Activated CD8-positive, alpha-beta memory T cell treated with anti-CD3 and anti-CD28 coated beads for 4 hours (primary cell): ENCODE measurements at places on chromosomes 16 and 17.

DNA sequence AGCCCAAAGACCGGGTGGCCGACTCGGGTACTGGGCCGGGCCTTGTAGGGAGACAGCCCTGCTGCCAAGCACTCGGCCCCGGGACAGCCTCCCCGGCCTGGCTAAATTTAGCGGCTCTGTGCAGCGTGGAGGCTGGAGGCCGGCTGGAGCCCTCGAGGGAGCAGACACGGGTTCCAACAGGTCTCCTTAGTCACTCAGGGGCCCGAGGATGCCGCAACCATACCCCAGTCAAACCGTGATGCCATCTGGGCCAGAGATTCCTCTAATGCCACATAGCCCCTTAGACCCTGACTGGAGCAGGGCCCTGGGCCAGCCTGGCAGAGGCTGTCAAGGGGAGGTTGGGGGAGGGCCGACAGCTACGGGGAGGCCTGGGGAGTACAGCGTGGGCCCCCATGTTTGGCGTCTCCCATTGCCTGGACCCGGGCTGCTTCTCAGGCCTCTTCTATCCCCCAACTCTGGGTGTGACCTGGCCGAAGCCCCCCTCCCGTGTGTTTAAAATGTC, 2.9 kb upstream of the P2RX1 start:
- DNase-seq = no peak

- DNase-seq = no peak
Measured at GRCh38 chr16:645852-646678, 3.1 kb upstream of the WDR90 start.

GRCh38 chr16:72149676-72150464, 22.1 kb downstream of the PMFBP1 start:
- DNase-seq = no peak

DNA sequence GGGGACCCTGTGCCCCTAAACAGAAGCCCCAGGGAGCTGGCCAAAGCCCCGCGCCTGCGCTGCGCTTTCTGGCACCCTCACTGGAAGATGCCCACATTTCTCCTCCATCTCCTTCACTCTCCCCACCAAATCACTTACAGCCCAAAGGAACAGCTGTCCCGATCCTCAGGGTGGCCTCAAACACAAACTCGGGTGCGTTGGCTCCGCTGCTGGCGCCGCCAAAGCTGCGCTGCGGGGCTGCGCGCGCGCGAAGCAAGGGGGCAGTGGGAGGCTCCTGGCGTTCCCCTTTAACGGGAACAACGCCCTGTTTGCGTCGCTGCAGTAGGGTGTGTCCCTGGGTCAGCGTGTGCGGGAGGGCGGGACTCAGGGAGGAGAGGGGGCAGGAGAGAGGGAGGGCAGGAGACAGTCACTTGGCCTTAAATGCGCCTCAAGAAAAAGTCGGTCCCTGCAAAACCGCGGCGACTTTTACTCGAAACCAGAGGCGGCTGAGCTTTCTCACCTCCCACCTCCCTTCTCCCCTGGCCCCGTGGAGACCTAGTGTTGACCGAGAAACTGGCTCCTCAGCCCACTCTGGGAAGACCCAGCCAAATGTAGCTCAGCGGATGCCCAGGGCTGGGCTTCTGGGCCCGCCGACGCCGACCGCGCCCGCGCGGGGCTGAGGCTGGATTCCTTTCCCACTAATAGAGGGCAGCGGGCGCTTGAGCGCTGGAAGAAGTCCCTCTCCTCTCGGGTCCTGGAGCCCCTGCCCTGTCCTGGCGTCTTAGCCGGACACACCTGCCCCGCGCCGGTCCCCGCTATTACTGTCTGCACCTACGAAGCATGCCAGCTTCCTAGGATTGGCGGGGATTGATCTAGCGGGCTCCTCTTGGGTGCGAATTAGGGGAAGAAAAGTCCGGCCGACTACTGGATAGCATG, 2.6 kb downstream of the PMP22 start:
- DNase-seq = no peak

- no peak for DNase-seq
Measured at GRCh38 chr16:3698941-3699340, 18.4 kb downstream of the TRAP1 start.

- DNase-seq = no peak
Measured at GRCh38 chr16:71618429-71618828, 7.6 kb upstream of the MARVELD3 start.

DNA sequence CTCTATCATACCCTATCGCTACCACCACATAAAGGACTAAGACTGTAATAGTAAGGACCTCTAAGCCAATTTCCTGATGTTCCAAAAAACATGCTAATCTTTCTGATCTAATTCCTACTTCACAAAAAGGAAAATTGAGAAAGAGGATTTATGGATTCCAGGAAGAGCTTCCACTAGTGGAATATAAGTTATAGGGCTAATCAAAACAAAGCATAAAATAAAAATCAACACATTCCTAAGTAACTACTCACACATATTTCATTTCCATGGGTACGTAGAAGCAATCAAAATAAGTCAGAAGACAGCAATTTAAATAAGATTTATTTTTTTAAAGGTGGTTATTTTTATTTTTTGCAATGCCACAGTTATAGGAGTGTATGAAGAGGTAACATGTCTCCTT, 12.4 kb downstream of the CCDC43 start:
- no peak for DNase-seq

DNA sequence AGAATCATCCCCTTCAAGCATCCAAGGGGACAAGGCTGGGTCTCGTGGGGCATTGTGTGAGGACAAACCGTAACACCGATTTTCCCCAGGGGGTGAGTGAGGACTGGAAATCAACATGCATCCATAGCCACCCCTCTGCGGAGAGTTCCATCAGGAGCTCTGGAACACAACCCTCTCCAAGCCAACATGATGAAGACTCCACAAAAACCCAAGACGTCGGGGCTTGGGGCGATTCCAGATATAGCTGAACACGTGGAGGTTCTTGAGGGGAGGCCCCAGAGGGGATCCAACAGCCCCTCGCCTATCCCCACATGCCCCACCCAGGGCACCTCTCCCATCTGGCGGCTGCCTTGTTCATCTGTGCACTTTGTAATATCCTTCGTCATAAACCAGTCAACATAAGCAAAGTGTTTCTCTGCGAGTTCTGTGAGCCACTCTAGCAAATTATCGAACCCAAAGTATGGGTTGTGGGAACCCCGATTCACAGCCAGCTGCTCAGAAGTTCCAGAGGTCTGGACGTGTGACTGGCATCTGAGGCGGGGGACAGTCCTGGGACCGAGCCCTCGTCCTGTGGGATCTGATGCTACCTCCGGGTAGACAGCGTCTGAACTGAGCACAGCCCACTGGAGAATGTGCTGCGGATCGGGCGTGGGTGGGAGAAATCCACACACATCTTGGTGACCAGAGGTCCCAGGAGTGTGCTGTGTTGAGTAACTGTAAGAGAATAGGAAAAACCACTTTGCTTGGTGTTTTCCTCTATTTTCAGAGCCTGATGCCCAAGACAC, 55.5 kb downstream of the RPH3AL start:
- no peak for DNase-seq

DNA sequence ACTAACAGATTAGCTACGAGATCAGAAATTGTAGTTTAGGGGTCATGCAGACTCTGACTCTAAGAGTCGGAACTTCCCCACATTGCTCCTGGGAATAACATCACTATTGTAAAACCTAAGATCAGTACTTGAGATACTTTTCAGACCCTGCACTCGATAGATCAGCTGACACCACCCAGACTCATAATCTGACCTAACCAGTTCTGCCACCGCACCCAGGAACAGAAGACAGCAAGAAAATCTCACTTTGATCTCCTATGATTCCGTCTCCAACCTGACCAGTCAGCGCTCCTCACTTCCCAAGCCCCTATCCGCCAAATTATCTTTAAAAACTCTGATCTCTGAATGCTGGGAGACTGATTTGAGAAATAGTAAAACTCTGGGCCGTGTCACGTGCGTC, 27.2 kb upstream of the ASGR2 start:
- DNase-seq = no peak

DNA sequence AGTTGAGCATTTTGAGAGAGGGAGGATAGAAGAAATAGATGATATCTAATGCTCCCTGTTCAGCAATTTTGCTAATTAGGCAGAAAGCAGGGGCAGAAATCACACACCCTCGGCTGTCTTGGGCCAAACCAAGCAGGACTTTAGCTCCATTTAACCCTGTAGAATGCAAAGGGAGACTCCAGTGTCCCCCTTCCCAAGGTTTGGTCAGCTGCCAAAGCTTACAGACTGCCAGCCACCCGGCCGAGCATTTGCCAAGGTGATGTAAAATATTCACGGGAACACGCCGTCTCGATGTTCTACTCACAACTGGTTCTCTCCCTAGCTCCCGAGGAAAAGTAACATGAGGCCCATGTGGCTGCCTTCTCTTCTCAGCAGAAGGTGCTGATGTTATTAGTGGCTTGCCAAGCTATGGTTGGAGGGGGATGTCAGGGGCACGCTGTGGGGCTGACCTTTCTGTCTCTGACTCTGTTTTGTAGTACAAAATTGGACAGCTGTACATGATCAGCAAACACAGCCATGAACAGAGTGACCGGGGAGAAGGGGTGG, 155.3 kb downstream of the PITPNC1 start:
- no peak for DNase-seq

DNA sequence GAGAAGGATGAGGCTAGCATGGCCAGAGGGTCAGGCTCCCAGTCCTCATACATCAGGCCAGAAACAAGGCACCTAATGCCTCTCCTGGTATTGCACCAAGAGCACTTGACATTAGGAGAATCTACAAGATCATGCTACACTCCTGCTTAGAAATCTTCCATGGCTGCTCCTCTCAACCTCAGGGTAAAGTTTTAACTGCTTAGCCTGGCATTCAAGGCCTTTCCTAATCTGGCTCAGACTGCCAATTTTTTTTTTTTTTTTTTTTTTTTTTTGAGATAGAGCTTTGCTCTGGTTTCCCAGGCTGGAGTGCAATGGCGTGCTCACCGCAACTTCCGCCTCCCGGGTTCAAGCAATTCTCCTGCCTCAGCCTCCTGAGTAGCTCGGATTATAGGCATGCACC, 8.2 kb downstream of the PIP4K2B start:
- DNase-seq = no peak

- DNase-seq = no peak
Measured at GRCh38 chr16:48008011-48008525, 147.7 kb downstream of the ABCC12 start.

- DNase-seq = no peak
Measured at GRCh38 chr17:71327376-71328059, 793.3 kb upstream of the SOX9 start.

DNA sequence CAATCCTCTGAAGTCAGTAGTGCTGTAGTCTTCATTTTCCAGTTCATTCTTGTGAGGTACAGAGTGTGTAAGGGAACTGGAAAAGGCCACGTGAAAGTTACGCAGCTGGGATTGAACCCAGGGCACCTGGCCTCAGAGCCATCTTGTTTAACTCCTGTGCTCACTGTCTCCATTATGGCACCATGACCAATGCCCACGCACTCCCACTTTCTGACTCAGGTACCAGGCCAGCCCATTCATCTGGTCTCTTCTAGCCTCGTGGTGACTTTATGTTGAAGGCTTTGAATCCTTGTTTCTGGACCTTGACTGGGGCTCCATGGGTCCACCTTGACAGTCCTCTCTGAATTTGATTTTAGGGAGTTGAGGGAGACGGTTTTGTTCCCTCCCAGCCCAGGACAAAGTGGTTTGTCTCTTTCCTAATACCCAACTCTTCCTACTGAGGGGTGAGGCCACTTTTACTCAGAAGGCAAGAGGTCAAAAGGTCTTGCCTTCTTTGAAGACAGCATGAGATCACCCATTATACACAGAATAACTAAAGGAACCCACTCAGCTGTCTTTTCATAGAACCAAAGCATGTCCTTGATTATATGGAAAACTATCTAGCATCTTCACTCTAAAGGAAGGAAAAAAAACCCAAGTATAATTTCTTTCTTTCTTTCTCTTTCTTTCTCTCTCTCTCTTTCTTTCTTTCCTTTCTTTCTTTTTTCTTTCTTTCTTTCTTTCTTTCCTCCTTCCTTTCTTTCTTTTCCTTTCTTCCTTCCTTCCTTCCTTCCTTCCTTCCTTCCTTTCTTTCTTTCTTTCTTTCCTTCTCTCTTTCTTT, 50.0 kb downstream of the OTOA start:
- no peak for DNase-seq

DNA sequence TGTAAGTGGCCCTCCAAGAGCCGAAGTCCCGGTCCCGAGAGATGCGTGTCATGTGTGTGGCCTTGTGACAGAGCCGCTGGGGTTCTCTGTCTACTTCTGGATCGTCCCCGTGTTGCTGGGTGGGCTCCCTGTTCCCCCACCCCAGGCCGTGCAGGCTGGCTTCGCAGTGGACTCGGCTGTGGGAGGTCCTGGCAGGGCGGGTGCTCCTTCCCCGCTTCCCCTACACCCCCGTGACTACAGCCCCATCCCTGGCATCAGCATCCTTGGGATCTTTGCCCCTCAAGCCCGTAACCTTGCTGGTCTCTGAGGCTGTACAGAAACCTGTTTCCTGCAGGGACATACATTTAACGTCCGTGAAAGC, 136.3 kb downstream of the BANP start:
- DNase-seq = no peak

DNA sequence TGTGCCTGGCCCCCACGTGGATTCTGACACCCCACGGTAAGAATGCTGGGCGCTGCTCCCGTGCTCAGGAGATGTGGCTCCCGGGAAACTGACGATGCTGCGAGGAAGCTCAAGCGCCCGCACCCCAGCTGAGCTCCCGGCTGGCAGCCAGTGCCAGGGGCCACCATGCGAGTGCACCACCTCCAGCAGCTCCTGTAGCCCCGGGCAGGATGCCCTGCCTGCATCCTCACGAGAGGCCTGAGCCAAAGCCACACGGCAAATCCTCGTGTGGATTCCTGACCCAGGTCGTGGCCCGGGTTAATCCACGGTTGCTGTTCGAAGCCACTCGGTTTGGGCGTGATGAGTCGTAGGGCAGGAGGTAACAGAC, 11.6 kb upstream of the DPEP1 start:
- DNase-seq = no peak

DNA sequence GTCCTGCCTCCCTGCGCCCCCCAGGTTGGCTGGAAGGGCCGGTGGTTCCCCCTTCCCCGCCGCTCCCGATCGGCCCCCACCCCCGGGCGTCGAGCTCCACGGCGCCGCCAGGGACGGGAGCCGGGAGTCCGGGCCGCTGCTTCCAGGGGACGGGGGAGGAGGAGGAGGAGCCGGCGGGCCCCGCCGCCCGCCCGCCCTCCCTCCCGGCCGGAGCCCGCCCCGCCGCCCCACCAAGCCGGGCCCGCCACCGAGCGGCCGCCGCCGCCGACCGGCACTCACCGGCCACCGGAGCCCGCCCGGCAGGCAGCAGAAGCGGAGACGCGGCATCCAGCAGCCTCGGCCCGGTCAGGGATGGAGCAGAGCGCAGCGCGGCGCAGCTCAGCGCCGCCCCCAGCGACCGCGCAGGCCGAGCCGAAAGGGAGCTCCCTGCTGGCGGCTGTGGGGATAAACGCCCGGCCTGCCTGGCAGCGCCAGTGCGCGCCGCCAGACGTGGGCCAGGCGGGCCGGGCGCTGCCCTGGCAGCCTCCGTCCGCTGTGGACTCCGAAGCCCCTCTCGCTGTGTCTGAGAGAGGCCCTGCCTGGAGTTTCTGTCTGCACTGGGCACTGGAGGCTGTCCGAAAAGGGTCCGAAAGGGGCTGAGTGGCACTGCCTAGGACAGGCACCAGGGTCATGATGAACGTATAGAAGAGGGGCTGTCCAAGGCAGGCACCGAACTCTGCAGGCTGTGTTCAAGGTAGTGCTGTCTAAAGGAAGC, at the start of gene MYO18A:
TSS of gene MYO18A (minus strand) at position 365 of the 754 bp plus-strand sequence. CDS start 13,458 bp downstream, outside the sequence.
- DNase-seq = peak; percentile 50
